ENCODE measurements at places on chromosomes 3 and 15.

- DNase-seq, result no peak
These were observed 3.3 kb downstream of the TMEM115 start for GRCh38 chr3:50355829-50356552.

GRCh38 chr3:195179776-195180489, 91.0 kb downstream of the XXYLT1 start:
- DNase-seq, result no peak

- DNase-seq, result no peak
These were observed 13.2 kb downstream of the CCR5 start for GRCh38 chr3:46383951-46384330.

GRCh38 chr3:196499807-196500524, 3.6 kb downstream of the RNF168 start:
- DNase-seq, result peak; percentile 18

DNA sequence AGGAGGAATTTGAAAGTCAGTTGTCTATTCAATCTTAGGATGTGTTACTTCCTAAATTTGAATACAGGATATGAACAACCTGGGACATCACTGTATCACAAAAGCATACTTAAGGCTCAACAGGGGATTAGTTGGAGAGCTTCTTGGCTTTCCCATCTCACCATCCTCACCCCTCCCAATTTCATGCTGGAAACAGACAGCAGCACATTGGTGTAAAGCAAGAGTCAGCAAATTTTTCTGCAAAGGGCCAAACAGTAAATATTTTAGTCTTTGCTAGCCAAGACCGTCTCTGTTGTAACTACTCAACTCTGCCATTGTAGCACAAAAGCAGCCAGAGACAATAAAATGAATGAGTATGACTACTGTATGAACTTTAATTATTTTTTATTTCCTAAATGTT, 94.9 kb downstream of the ERC2 start:
- no peak for DNase-seq

GRCh38 chr3:14518893-14519292, 21.2 kb downstream of the GRIP2 start:
- no peak for DNase-seq

DNA sequence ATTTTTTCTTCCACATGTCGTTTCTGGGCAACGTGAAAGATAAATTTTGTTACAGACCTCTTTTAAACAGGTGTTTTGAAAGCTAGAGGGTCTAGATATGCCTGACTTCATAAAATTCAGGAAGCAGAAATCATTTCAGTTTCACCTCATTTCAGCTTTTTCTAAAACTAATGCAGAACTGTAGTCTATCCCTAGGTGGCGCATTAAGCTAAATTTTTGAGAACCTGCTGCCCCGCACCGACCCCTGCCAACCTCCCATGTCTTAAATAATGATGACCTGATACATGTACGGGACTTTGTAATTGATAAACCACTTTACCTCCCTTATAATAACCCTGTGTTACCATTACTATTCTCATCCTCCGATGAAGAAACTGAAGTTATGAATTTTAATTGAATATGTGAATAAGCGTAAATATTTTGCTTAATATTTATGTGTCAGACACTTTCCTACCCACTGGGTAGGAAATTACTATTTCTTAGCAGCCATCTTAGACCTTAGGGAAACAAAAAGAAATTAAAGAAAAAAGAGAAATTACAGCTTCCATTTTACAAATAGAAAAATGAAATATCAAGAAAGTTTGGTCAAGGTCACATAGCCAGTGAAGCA, 78.7 kb upstream of the GCNT3 start:
- no peak for DNase-seq

GRCh38 chr3:134366928-134367811, 7.1 kb downstream of the AMOTL2 start:
- no peak for DNase-seq

- peak; percentile 8 for DNase-seq
These were observed 504.2 kb upstream of the PROK2 start for GRCh38 chr3:72288955-72289691.

GRCh38 chr15:39232512-39232911, 348.4 kb upstream of the THBS1 start:
- DNase-seq, result no peak

- no peak for DNase-seq
These were observed 30.4 kb downstream of the GOLGA6L2 start for GRCh38 chr15:23416349-23417276.

GRCh38 chr3:107650788-107651187, 128.0 kb downstream of the BBX start:
- DNase-seq, result no peak

DNA sequence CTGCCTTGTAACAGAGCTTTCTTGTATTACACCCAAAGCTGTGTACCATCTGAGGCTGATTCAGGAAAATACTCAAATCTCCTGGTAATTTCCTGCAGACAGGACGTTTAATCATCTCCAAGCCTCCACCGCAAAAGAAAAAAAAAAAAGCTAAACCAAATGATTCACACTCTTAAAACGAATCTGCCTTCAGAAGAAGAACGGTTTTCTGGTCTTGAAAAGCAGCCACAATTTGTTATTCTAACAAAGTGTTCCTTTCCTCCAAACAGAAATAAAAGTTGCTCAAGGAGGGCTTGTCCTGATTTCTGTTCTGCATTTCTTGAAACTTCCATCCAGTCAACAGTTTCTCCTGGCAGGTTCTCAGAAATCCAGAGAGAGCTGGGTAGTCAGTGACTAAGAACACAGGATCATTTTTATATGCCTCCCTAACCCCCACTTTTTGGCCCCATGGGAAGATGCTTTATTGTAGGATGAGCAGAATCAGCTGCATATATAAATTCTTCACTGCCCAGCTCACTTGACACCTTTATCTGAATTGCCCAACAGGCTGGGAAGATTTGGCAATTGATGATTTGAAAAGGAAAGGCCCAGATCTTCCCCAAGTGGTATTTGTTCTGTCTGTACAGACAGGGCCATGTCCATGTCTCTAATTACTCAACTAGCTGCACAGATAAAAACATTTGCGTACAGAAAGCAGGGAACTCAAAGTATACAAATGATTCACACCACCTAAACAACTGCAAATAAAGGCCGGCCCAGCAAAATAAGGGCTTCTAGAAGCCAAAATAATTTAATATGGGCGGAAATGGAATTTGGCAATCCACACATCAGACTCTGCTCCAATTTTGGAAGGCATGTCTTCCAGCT, 41.0 kb upstream of the PRICKLE2 start:
- no peak for DNase-seq

DNA sequence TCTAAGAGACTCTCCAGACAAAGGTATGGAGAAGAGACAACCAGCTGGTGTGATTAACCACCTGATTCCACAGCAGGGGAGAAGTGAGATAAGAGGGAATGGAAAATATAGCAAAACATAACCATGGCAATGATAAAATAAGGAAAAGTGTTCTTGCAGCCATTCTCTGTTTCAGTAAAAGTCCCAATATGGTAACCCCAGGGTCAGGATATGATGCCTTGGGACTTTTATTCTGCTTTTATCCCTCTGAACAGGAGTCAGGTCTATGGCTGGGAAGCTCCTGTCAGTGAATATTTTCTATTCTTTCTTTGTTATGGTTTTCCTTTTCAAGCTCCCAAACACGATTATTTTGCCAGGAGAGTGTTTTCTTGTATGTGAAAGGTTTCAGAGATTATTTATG, 94.2 kb downstream of the SLC9A9 start:
- no peak for DNase-seq

GRCh38 chr15:88449581-88449980, 17.6 kb downstream of the MRPL46 start:
- no peak for DNase-seq

- no peak for DNase-seq
These were observed 334.4 kb upstream of the THBS1 start for GRCh38 chr15:39246523-39246922.

DNA sequence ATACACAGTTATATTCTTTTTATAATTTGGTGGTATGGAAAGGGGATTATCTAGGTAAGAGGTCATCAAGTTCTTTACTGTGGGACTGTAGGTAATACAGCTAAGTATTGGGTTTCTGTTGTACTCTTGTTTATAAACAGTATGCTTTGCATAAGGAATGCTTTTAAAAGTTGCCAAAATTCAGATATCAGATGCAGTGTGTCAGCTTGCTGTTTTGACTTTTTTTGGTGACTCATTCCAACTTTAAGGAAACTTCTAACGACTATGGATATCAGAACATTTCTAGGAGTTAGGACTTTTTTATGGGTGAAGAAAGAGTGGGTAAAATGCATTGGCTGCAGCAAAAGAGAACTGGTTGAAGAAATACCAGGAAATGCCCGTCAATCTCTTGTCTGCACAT, 2.8 kb downstream of the SCAANT1 start:
- DNase-seq, result no peak

DNA sequence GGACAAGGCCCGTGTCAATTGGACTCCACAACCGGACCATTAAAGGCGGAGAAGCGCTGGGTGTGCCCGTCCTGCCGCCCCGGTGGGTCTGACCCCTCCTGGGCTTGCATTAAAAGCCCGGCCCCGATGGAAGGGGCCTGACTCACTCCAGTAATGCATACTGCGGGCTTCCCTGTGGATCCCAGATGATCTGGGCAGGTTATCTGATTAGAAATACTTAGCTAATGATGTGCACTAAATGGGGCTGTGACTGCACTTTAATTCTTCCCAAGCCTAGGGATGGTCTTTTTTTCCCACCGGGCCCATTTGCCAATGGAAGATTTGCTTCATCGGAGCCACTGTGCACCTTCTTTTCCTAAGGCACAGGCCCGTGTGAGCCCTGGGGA, 124.9 kb downstream of the TMEM266 start:
- no peak for DNase-seq

DNA sequence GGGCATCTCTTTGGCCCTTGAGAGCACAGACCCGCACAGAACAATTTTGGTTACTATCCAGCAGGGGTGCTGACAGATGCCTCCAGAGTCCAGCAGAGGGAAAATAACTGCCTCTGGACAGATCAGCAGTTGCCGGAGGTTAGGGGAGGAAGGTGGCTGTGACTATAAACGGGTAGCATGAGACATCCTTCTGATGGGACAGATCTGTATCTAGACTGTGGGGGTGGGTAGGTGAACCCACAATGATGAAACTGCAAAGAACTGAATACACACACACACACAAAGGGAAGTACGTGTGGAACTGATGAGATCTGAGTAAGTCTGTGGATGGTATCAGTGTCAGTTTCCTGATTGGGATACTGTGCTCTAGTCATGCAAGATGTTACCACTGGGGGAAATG, 21.2 kb downstream of the ADAMTS7 start:
- DNase-seq, result no peak

- DNase-seq, result no peak
These were observed 2.8 kb downstream of the NUP210 start for GRCh38 chr3:13417166-13417947.

DNA sequence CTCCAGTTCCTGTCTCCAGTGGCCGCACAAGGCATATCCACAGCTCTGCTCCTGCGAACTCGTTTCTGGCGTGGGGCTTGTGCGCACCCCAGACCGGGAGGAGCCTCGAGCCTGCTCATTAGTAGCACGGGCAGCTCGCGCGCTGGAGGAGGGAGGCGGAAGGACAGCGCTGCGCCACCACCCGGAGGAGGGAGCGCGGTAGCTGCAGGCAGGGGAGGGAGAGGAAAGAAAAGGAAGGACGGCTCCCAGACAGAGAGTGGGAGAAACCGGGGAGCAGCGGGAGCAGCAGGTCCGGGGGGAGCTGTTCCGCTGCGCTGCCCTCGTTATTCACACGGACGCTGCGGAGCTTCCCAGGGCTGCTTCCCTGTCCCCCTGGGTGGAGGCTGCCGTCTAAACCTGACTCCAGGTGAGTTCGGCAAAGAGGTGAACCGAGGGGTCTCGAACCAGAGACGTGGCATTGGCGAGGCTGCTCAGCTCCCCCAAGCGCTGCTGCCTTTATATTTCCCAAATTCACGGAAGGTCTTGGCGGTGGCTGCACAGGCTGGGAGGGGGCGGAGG, 121.3 kb upstream of the ZNF717 start:
- no peak for DNase-seq

DNA sequence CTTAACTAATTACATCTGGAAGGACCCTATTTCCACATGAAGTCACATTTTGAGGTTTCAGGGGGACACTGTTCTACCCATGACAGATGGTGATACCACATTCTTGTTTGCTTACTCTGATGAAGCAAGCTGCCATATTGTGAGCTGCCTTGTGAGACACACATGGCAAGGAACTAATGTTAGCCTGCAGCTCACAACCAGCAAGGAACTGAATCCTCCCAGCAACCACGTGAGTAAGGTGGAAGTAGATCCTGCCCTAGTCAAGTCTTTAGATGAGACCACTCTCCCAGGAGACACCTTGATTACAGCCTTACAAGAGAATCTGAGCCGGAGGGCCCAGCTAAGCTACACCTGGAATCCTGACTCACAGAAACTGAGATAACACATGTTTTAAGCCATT, 160.1 kb downstream of the PDE8A start:
- DNase-seq, result no peak

GRCh38 chr3:157487339-157487738, 15.9 kb downstream of the VEPH1 start:
- DNase-seq, result no peak

GRCh38 chr3:181561139-181562031, 150.3 kb upstream of the SOX2 start:
- no peak for DNase-seq

- no peak for DNase-seq
These were observed 300.4 kb downstream of the RBMS3 start for GRCh38 chr3:29581311-29581710.

- DNase-seq, result no peak
These were observed 344.7 kb upstream of the TPRG1 start for GRCh38 chr3:188827103-188827502.

DNA sequence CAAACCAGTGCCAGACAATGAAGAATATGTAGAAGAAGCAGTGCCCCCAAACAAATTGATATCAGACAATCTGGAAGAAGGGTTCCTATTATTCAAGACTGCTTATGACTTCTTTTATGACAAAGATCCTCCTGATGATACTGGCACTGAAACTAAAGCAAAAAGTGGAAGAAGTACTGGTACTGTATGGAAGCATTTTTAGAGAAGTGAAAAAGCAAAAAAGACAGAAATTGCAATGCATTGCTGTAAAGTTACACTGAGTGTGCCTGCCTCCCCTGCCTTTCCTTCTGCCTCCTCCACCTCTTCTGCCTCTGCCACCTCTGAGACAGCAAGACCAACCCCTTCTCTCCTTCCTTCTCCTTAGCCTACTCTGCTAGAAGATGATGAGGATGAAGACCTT, 167.6 kb downstream of the PLCL2 start:
- no peak for DNase-seq

GRCh38 chr3:110526777-110527727, 544.6 kb upstream of the NECTIN3 start:
- no peak for DNase-seq

GRCh38 chr3:122992676-122993075, 34.9 kb downstream of the SEMA5B start:
- no peak for DNase-seq

Measured in stimulated activated CD4-positive, alpha-beta T cell treated with anti-CD3 and anti-CD28 coated beads, Interleukin-4, amount 100 ng/mL, for 4 hours (primary cell).